Skin of body (tissue), 3 donors: ENCODE measurements at places on chromosomes 4 and X.

DNA sequence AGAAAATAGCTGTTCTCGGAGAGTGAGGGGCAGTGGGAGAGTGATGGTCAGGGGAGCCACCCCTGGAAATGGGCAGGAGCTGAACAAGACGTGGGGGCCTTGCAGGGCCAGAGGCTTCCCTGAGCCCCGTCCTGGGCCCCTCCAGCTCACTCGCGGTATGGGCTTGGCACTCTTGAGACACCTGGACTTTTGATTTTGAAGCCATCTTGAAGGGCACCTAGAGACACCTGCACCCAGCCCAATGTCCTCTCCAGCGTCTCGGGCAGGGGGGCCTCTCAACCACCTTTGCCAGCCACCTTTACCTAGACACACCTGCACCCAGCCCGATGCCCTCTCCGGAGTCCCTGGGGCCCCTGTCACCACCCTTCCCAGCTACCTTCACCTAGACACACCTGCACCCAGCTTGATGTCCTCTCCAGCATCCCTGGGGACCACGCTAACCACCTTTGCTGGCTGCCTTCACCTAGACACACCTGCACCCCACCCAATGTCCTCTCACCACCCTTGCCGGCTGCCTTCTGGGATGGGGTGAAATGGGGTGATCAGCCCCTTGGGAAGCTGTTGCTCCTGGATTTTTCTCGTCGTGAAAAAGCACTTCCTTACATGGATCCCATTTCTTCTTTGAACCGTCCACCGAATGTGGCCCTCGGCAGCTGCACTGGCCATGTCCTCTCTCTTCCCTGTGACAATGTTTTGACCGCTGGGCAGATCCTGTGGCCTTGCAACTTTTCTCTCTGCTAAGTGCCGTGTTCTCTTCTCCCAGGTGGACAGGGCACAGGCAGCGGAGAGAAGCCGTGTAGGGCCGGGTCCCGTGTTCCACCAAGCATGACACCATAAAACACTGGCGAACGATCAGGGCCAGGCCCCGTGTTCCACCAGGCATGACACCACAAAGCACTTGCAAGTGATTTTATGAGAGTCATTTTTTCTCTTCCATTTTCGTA is 47.5 kb downstream of the CPZ start:
- DNase-seq = no peak

DNA sequence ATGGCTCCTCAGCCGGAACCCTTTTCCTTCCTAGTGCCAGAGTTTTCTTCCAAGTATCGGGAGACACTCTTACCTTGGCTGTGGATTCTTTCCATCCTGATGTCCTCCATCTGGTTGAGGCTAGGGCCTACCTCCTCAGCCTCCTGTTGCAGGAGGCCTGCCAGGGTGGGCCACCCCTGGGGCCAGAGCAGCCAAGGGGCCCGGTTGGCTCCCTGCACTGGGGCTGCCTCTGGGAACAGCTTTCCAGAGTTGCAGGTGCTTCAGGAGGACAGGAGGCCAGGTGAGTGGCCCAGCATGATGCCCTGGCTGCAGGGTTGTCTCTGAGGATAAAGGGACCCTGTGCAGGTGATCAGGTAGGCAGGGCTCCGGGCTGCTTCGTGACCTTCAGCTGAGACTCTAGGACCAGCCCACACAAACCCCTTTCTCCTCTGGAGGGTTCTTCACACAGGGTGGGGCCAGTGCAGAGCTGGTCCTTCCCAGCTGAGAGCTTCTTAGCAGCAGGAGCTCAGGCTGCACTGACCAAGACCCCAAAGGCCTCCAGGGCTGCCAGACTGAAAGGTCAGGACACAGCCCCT is 5.3 kb upstream of the GPR78 start:
- no peak for DNase-seq

- no peak for DNase-seq
These were observed 23.3 kb downstream of the ZNF280C start for GRCh38 chrX:130245441-130245840.

DNA sequence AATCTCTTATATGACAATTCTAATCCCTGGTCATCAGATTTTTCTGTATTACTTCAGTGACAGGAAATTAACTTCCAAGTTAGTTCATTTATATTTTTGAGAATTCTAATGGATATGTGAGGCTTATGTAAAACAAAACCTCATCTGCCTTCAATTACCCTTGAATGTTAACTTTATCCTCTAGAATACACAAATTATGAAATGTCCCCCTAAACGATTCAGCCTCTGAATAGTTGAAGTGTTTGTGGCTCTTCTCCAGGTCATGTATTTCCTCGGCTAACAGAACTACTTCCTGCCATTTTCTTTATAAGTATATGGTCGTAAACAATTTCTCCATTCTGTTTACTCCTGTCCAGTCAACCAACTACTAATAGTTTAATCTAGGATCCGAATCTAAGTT is 401.3 kb downstream of the PCDH10 start:
- DNase-seq = peak; percentile 9

DNA sequence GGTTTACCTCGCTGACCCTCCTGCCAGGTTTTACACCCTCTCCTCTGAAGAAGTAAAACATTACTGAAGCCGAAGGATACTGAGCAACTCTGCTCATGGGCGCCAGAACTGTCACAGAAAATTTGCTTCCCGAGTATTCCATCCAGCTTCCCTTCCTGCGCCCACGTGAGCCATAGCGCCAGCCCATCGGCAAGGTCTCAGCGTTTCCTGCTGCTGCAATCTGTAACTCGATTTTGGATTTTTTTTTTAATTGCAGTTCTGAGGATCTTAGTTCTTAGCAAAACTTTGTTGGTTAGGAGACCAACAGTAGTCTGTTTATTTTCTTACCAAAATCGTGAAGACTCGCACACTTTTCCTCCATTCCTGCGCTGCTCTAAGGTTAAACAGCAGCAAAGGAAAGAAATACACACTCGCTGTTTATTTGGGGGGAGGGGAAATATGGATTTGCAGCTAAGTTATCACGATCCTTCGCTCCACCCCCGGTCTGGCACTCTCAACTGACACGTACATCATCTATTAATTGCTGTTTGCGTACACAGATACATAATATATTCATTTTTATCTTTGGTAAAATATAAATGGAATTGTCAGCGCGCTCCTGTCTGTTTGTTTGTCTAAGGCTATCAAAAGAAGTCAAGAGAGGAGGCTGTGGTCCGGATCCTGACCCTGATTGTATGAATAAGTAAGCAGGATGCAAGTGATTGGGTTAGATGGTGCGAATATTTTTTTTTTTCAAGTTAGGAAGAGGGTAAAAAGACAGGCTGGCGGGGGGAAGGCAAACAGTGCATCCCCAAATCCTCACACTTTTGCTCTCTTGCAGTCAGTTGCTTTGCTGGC is at the start of gene TLL1:
Gene TLL1 (plus strand): TSS at position 777 of the 837 bp plus-strand sequence. CDS start 668 bp downstream, outside the sequence.
- DNase-seq = peak; percentile 62

GRCh38 chrX:125293850-125294780 is 25.6 kb upstream of the TEX13C start:
- DNase-seq = no peak

DNA sequence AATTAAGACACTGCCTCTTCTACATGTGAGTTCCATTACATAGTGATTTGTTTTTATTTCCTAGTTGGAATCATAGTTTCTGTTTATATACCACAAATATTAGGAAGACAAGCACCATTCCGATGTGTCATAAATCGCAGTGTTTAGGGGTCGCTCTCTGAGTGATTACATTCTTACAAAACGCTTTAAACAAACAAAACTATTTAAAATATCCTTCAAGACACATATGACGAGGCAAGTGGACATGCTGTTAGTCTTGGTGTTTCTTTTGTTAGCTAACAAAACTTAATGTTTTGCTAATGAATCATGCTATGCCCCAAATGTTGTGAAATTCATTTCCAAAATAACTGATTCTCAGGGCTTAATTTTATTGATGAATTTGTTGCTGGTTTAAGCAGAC is 1219.3 kb upstream of the PRKX start:
- DNase-seq = peak; percentile 36

GRCh38 chr4:8380511-8381415 is 59.8 kb downstream of the ACOX3 start:
- DNase-seq = no peak

GRCh38 chr4:158219623-158220022 is 9.3 kb downstream of the TMEM144 start:
- no peak for DNase-seq

GRCh38 chr4:139902321-139903320 is 237.0 kb downstream of the MGST2 start:
- peak; percentile 25 for DNase-seq

- no peak for DNase-seq
These were observed 23.0 kb upstream of the HPGD start for GRCh38 chr4:174545268-174545667.

DNA sequence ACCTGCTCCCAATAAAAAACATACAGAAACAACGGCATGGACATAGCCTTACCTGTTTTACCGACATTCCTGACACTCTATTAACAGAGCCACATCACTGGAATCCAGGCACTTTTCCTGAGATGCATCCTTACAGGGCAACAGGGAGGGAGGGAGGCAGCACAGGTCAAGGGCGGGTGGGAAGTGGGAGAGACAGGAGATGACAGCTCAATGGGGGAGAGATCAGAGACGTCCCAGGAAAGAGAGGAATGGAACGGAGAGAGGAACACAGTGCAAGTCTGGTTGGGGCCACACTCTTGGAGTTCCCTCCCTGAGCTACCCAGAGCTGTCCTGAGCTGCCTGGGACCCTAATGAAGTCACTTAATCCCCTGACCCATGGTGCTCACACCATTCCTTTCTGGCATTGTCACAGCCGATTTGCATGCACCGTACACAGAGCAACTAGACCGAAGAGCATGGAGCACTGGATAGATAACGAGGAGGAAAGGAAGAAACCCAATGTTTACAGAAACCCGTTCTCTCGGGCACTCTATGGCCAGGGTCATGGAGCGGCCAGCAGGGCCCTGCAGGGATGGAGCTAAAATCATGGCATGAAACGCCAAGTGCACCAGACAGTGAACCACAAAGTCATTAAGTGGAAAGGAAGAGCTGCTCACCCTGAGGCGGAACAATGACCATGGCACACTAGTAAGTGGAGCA is 93.1 kb downstream of the NSUN7 start:
- DNase-seq = no peak

DNA sequence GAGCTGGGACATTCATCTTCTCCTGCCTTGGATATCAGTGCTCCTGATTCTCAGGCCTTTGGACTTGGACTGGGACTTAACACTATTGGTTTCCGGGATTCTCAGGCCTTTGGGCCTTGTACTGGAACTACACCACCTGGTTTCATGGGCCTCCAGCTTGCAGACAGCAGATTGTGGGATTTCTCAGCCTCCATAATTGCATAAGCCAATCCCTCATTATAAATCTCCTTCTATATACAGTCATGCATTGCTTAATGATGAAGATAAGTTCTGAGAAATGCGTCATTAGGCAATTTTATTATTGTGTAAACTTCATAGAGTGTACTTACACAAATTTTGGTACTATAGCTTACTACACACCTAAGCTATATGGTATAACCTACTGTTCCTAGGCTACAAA is 8.9 kb upstream of the CCNG2 start:
- DNase-seq = no peak

DNA sequence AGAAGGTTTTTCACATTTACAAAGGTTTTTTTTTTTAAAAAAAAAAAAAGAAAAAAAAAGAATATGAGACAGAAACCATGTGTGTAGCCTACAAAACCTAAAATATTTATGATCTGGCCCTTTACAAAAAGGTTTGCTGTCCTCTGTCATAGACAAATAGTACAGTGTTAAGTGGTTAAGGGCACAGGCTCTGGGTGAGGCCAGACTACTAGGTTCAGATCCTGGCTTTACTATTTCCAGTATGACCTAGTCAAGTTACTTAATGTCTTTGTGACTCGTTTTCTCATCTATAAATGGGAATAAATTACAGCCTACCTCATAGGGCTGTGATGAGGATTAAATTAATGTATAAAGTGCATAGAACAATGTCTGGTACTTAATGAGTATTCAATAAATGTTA is 56.5 kb downstream of the GAB1 start:
- no peak for DNase-seq

GRCh38 chrX:153340111-153340510 is 6.2 kb downstream of the ZNF275 start:
- DNase-seq = no peak

GRCh38 chr4:140754918-140755773 is 1.0 kb downstream of the TBC1D9 start:
- DNase-seq = peak; percentile 55

GRCh38 chr4:134634301-134634700 is 432.7 kb upstream of the PABPC4L start:
- DNase-seq = no peak
